GDM1 (cell line): ENCODE measurements at places on chromosomes 5 and 9.

GRCh38 chr5:75053054-75053303, 621 bp upstream of the GCNT4 start:
- DNase-seq, result no peak

- no peak for DNase-seq
These were observed 8.0 kb upstream of the SPOCK1 start for GRCh38 chr5:137507150-137507549.

- DNase-seq, result no peak
These were observed 73.9 kb downstream of the KLF9 start for GRCh38 chr9:70340572-70340971.

GRCh38 chr5:148395031-148395430, 11.3 kb downstream of the FBXO38 start:
- no peak for DNase-seq

- no peak for DNase-seq
These were observed 216.8 kb downstream of the SEMA5A start for GRCh38 chr5:9329125-9329524.

DNA sequence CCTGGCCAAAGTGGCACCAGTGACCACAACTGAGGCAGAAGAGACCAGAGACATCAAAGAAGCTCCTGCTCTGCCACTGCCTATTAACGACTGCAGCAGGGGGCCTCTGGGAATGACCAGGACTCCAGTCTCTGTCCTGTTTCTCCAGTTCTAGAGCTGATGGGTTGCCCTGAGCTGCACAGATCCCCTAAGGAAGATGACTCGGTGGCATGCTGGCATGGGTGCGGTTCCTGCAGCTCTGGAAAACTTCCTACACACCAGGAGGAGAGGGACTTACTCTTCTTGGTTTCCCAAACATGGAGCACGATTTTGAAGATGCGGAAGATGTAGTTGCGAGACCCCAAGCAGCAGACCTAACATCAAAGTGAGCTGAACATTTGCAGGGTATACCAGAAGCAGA, 2.7 kb downstream of the SLIT3 start:
- DNase-seq, result no peak

DNA sequence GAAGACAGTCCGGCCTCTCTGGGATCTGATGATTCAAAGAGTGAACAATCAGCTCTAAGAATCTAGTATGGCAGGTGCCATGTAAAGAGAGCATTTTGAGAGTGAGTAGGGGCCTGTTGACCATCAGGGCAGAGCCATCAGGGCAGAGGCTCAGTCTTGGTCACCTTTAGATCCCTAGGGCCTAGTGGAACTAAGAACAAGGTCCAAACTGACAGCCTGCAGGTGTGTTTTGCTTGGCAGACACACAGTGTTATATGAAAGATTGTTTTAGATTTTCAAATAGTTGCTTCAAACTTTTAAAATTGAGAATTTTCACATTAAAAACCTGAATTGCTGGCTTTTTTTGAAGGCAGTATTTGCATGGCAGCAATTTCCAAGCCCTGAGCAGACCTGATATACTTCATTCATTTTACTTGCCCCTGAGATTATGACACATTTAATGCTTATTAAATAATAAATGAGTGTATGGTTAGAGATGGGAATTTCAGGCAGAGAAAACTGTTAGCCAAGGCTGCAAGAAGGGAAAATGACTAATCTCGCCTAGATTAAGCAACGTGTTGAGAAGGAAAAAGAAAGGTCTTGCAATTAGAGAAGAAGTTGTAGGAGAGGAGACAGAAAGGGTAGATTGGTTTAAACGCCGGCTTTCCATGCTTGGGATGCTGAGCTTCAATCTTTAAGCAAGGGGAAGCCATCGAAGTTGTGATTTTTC, 279.6 kb downstream of the ARRDC3 start:
- DNase-seq, result no peak

DNA sequence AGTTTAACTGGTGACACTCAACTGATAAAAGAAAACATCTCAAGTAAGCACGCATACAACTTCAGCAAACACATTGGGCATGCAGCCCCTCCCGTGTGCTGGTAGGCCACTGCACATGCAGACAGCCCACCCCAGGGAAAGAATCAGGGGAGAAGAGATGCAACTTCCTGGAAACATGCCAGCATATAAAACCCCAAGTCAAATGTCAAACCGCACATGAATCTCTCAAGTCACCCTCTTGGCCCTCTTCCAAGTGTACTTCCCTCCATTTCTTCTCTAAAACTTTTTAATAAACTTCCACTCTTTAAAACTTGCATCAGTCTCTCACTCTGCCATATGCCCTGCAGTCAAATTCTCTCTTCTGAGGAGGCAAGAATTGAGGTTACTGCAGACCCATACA, 732.7 kb downstream of the SEMA5A start:
- no peak for DNase-seq

GRCh38 chr5:175246242-175246888, 197.6 kb downstream of the DRD1 start:
- DNase-seq, result no peak

GRCh38 chr5:6581090-6581489, 51.8 kb downstream of the NSUN2 start:
- DNase-seq, result no peak

- DNase-seq, result no peak
These were observed 400.8 kb upstream of the PIK3R1 start for GRCh38 chr5:67814569-67815311.

DNA sequence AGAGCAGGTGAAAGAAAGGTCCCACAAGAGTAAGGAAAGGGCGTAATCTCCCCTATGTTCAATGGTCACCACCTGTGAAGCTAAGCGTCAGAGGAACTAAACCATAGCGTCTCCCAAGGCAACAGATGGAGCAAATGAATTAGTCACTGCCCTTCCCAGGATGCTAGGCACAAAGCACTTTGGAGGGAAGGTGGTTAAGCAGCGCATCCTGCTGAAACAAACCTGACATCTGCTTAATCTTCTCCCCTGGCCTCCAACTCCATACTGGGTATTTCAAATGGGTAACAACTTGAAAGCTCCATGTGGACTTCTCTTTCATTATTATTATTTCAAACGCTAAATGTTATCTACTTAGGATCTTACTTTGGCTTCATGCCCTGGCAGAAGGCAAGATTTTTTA, 227.3 kb downstream of the MLLT3 start:
- DNase-seq, result no peak

GRCh38 chr5:65121880-65122436, 353.2 kb downstream of the CWC27 start:
- no peak for DNase-seq

DNA sequence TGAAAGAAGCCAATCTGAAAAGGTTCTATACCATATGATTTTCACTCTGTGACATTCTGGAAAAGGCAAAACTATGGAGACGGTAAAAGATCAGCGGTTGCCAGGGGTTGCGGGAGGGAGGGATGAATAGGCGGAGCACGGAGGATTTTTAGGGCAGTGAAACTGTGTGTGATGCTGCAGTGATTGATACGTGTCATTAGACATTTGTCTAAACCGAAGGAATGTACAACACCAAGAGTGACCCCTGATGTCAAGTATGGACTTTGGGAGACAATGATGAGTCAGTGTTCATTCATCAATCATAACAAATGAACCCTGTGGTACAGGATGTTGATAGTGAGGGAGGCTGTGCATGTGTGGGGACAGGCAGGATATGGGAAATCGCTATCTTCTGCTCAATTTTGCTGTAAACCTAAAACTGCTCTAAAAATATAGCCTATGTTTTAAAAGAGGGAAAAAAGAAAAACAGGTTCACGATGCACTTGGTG, 34.4 kb downstream of the ERGIC1 start:
- no peak for DNase-seq

DNA sequence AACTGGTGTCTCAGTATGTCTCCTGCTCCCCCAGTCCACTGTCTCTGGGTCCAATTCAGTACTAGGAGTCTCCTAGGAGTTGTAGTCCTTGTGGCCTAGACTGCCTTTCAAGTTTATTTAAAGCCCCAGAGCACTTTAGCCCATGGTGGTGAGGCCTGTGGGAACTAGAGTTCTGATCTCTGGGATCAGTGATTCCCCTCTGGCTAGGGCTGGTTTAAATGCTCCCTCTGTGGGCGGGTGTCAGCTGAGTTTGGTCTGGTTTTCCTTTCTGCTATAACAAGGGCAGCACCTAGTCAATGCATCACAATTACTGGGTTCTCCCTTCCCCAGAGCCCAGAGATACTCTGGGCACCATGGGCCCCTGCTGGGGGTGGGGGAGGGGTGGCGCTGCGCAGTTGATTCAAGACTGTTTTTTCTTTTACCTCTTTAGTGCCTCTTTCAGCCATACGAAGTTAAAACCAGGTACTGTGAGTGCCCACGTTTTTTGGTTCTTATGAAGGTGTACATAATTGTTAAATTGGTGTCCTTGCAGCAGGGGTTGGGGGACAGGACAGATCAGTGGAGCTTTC, 9.3 kb upstream of the SLC36A3 start:
- DNase-seq, result no peak

DNA sequence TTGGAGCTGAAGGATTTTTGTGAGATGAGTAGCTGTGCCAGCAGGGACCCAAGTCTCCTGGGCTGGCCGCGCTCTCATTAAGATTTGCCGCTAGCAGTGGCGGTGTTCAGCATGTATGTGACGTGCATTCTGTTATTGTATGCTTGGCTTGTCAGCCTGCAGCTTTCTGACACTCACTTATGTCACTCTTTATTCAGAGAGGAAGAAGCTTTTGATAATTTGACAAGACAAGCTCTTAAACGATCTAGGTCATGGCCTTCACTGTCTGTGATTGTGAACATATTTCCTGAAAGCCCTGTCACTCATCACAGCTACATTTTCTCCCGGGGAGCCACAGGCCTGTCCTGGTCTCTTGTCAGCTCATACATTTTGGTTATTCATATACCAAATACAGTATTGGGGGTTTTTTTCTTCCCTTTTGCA, 98.2 kb upstream of the GRHPR start:
- no peak for DNase-seq

- DNase-seq, result peak; percentile 58
These were observed 113.0 kb downstream of the COL23A1 start for GRCh38 chr5:178476972-178477754.

- DNase-seq, result no peak
These were observed 99.2 kb downstream of the WDR70 start for GRCh38 chr5:37478121-37478894.

DNA sequence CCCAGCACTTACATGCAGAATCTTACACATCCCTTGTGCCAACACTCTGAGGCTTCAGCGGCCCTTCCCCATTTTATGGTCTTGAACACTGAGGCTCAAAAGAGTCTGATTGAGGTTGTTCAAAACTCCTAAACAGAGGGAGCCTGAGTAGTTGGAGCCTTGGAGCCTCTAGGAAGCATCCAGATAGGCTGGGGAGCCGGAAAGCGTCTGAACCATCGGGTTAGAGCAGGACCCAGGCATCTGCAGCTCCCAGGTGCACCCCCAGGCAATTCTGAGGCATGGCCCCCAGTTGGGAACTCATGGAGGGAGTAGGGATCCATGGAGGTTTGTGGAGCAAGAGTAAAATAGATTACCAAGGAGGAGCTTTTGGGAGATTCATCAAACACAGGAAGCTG, 3.8 kb downstream of the OLFML2A start:
- no peak for DNase-seq

GRCh38 chr5:174307656-174308271, 262.3 kb downstream of the NSG2 start:
- no peak for DNase-seq

GRCh38 chr9:110303133-110303532, 34.5 kb downstream of the TXNDC8 start:
- no peak for DNase-seq

DNA sequence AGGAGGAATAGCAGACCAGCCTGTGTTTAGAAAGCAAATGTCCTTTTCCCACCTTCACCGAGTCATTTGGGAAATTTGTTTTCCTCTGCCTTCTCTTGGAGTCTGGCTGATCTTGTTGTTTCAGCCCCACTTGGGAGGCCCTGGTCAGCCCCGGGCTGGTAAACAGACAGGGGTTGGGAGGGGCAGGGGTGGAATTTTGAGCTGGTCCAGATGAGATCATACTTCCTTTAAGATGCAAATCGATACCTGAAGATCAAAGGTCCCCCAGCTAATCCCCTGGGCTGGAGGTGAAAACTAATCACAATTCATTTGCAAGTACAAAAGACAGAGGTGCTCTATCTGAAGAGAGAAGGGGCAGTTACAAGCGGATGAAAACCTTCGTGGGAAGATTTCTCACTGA, 118.4 kb downstream of the PAPPA start:
- DNase-seq, result no peak

GRCh38 chr5:179265514-179266290, 79.6 kb downstream of the ADAMTS2 start:
- no peak for DNase-seq

DNA sequence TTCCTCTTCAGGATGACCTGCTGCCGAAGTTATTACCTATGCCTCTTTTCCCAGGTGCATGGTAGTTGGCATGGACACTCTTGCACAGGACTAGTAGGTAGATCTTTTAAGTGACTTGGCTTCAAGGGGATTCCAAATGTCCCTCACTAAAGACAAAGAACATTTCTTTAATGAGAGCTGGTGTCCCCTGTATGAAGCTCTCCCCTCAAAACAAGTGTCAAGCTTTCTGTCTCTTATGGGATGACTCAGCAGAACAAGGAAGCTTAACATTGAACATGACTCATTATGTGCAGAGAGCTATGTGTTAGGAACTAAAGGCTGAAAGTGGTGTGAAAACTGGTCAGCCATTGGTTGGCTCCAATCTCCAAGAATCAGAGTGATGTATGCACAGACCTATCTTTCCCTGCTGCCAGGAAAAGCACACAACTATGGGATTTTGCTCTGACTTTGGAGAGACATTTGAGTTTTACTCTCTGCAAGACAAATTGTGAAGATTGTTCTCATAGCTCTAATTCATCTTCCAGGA, 120.5 kb downstream of the PRDM6 start:
- peak; percentile 41 for DNase-seq

- DNase-seq, result no peak
These were observed 2.0 kb upstream of the SPATA31E1 start for GRCh38 chr9:87880683-87881082.

DNA sequence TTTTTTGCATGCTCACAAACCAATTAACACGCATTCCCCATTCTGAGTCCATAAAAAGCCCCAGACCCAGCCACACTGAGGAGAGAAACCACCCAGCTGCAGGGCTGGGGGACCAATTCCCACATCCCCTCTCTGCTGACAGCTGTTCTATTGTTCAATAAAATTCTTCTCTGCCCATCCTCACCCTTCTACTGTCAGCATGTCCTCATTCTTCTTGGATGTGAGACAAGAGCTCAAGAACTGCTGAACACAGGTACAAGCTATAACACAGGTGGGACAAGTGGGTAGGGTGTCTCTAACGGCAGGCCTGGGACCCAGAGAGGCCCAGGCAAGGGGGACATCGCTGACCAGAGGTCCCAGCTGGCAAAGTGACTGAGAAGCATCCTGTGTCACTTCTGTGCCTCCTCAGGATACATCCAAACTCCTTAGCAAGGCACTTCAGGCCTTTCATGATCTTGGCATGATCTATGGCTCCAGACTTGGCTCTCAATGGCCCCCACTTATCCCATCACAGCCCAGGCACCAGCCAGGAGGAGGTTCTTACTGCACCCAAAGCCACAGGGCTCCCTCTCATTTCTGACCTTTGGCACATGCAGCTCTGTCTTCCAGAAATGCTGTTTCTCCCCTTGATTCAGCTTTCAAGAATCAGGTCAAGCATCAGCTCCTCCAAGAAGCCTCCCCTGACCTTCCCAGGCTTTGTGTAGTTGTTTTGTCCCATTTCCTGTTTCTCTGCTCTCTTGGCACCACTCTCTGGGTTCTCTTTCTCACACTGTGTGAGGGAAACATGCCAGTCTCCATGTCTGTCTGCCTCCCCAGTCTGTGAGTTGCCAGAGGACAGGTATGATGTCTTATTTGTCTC, 7.3 kb upstream of the ALDH1B1 start:
- no peak for DNase-seq
